Fibroblast of lung (primary cell): ENCODE measurements at places on chromosomes 16 and 17. TPM values are rescaled to one million over a fixed set of nuclear protein-coding genes. Genes with fewer than 3 reads are reported as not detected.

- peak overlapping the region; percentile 88 for H3K27ac ChIP-seq
- peak overlapping the region; percentile 89 for H3K4me3 ChIP-seq
- H3K4me1 ChIP-seq = no peaks in the 10 kb centered on the region
- H3K27me3 ChIP-seq = no peaks in the 10 kb centered on the region
- peak; percentile 59 for DNase-seq
Measured at GRCh38 chr17:54967621-54968261, 713 bp downstream of the COX11 start.

DNA sequence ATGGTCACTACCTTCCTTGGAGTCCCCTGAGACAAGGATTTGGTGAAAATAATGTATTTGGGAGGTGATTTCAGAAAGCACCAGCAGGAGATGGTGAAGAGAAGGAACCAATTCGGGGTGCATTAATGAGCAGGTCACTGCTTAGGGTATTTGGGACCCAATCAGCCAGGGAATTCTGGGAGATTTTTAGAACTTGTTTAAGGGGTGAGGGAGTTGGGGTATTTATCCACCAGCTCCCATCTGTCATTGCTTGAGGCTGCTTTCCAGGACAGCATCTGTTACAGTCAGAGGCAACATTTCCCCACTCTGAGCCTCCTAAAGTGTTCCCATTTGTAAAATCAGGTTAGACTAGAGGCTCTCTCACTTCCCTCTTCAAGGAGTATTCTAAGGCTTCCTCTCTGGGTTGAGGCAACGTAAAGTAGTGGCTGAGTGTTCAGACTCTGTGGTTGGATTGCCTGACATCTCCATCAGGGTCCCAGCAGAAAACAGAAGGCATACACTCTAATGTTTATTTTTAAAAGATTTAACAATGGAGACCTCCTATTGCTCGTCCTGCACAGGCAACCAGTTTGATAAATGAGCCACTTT is 60.9 kb downstream of the CLEC19A start:
- no peaks in the 10 kb centered on the region for H3K27me3 ChIP-seq
- DNase-seq = no peak
- H3K27ac ChIP-seq = no peak overlapping the region
- no peak overlapping the region for H3K4me3 ChIP-seq
- H3K36me3 ChIP-seq = no peaks in the 10 kb centered on the region

GRCh38 chr16:86343027-86343795 is 167.1 kb upstream of the FOXF1 start:
- H3K4me1 ChIP-seq = peaks cover 12% of the 10 kb centered on the region
- DNase-seq = peak; percentile 83
- no peak overlapping the region for H3K4me3 ChIP-seq
- no peaks in the 10 kb centered on the region for H3K27me3 ChIP-seq

- H3K36me3 ChIP-seq = no peaks in the 10 kb centered on the region
- DNase-seq = no peak
- H3K27ac ChIP-seq = no peak overlapping the region
- no peak overlapping the region for H3K4me3 ChIP-seq
Measured at GRCh38 chr16:13727943-13728342, 192.0 kb upstream of the ERCC4 start.

DNA sequence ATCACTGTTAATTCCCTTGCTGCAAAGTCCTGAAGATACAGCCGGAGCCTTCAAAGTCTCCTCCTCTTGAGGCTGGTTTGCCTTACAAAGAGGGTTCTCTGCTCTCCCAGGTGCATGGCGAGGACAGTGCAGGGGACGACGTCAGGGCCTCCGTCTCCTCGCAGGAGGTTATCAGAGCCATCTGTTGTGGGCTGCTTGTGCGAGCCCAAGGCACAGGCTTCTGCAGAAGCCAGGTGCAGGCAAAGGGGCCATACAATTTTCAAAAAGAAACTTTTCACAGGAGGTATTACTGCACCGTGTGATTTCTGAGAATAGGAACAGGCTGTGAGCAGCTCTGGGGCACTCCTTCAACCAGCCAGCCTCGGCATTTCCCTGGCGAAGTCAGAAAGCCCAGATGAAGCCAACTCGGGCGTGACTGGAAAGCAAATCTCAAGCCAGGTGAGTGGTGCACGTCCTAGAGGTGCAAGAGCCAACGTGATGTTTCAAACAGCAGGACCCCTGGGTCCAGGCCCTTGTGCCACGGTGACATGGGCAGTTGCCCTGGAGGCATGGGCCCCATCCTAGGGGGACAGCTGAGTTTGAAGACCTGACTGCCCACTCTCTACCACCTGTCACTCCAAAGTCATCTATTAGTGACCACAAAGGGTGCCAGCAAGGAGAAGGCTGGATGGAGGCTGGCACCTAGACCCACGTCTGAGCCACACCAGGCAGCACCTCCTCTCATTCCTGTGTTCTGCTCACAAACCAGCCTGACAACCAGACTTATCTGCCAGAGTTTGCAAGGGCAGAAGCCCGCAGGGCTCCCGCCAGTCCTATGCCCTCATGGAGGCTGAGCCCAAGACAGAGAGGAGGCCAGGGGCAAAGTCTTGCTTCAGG is 68.6 kb downstream of the SMPD3 start:
- no peak for DNase-seq
- H3K4me1 ChIP-seq = no peaks in the 10 kb centered on the region
- H3K36me3 ChIP-seq = no peaks in the 10 kb centered on the region
- peaks cover 12% of the 10 kb centered on the region for H3K27me3 ChIP-seq
- H3K27ac ChIP-seq = no peak overlapping the region
- H3K4me3 ChIP-seq = no peak overlapping the region

DNA sequence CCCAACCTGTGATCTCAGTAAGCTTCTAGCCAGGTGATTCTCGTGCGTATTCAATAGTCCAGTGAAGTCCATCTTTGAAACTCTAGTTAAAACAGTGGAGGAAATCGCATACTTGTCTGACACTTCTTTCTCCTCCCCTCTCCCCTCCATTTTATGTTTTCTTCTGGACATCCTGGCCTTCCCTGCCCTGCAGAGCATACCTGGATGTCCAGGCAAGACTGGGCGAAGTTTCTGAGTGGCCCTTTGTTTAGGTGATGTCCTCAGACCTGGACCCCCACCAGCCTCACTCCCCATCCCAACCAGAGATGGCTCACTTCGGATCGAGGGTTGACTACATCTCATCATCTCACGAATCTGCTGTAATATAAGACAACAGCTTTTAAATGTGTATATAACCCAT is 65.7 kb downstream of the CCDC182 start:
- no peaks in the 10 kb centered on the region for H3K4me1 ChIP-seq
- no peak overlapping the region for H3K4me3 ChIP-seq
- H3K27ac ChIP-seq = no peak overlapping the region
- DNase-seq = no peak

GRCh38 chr17:79981661-79982101 is 54.0 kb downstream of the TBC1D16 start:
- DNase-seq = no peak
- H3K27ac ChIP-seq = no peak overlapping the region
- no peaks in the 10 kb centered on the region for H3K27me3 ChIP-seq
- H3K4me1 ChIP-seq = peaks cover 3% of the 10 kb centered on the region

- H3K27ac ChIP-seq = no peak overlapping the region
- no peak for DNase-seq
- H3K4me1 ChIP-seq = no peaks in the 10 kb centered on the region
- no peak overlapping the region for H3K4me3 ChIP-seq
- no peaks in the 10 kb centered on the region for H3K36me3 ChIP-seq
- H3K27me3 ChIP-seq = no peaks in the 10 kb centered on the region
Measured at GRCh38 chr16:71873199-71873598, 10.8 kb downstream of the ZNF821 start.

- DNase-seq = no peak
- H3K27me3 ChIP-seq = no peaks in the 10 kb centered on the region
- no peaks in the 10 kb centered on the region for H3K4me1 ChIP-seq
- H3K27ac ChIP-seq = no peak overlapping the region
- no peaks in the 10 kb centered on the region for H3K36me3 ChIP-seq
Measured at GRCh38 chr16:120756-121155, 17.7 kb downstream of the NPRL3 start.

GRCh38 chr17:7393613-7394451 is 493 bp downstream of the PLSCR3 start:
- no peak for DNase-seq
- peak overlapping the region; percentile 90 for H3K27ac ChIP-seq
- peaks cover 15% of the 10 kb centered on the region for H3K36me3 ChIP-seq

- H3K4me1 ChIP-seq = no peaks in the 10 kb centered on the region
- H3K27me3 ChIP-seq = no peaks in the 10 kb centered on the region
Measured at GRCh38 chr17:1882836-1883235, 53.0 kb downstream of the RPA1 start.

- peaks cover 4% of the 10 kb centered on the region for H3K4me1 ChIP-seq
- no peak overlapping the region for H3K27ac ChIP-seq
- no peaks in the 10 kb centered on the region for H3K27me3 ChIP-seq
- no peak for DNase-seq
- no peaks in the 10 kb centered on the region for H3K36me3 ChIP-seq
Measured at GRCh38 chr17:74779948-74780400, 3.8 kb upstream of the NAT9 start.

GRCh38 chr16:54460263-54460860 is 173.8 kb upstream of the IRX3 start:
- H3K4me1 ChIP-seq = no peaks in the 10 kb centered on the region
- H3K36me3 ChIP-seq = no peaks in the 10 kb centered on the region
- no peak for DNase-seq
- no peaks in the 10 kb centered on the region for H3K27me3 ChIP-seq

- no peak overlapping the region for H3K27ac ChIP-seq
- no peaks in the 10 kb centered on the region for H3K36me3 ChIP-seq
- no peak overlapping the region for H3K4me3 ChIP-seq
- DNase-seq = no peak
- H3K27me3 ChIP-seq = peaks cover 55% of the 10 kb centered on the region
Measured at GRCh38 chr16:88939972-88940861, 36.8 kb downstream of the CBFA2T3 start.

DNA sequence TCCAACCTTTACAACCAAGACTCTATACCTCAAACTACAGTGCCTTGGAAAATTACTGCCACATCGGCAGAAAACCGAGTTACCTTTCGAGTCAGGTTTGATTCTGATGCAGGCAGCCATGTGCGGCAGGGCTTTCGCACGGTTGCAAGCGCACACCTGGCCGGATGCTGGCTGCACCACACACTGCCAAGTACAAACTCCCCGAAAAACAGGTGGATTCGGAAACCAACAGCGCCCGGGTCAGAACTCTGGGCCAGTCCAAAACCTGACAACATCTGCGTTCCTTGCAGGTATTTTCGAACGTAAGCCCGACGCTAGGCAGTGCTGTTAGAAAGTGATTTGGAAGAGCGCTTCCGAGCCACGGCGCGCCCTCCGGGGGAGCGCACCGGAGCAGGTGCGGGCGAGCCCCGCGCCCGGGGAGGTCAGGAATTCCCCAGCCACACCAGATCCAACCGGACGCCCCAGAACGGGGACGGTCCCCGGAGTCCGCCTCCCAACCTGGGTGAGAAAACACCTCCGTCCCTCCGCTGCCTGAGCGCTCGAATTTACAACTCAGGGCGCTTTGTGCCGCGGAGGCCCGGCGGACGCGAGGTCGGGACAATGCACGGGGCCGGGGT is 1.2 kb downstream of the USP7 start:
- H3K27me3 ChIP-seq = no peaks in the 10 kb centered on the region
- no peak for DNase-seq
- peaks cover 29% of the 10 kb centered on the region for H3K4me1 ChIP-seq
- peak overlapping the region; percentile 86 for H3K4me3 ChIP-seq
- peak overlapping the region; percentile 54 for H3K27ac ChIP-seq
- H3K36me3 ChIP-seq = no peaks in the 10 kb centered on the region

- H3K27me3 ChIP-seq = no peaks in the 10 kb centered on the region
- no peaks in the 10 kb centered on the region for H3K4me1 ChIP-seq
- peaks cover 5% of the 10 kb centered on the region for H3K36me3 ChIP-seq
- H3K27ac ChIP-seq = no peak overlapping the region
Measured at GRCh38 chr16:48284772-48285409, 37.6 kb upstream of the ABCC11 start.

DNA sequence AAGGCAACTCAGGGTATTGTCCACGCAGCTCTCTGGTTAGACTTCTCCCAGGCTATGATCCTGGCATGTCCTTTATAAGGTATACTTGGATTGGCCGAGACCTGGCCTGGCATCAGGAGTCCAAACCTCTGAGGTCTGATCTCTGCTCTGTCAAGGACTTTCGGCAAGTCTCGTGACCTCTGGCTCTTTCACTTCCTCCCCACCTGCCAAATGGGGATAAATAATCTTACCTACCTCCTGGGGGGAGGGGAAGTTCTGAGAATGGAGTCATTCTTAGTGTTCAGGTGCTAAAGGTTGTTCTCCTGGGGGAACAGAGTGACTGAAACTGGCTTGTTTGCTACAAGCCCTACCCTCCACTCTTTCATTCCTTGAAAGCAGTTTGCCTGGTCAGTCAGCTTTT is 7.6 kb downstream of the ATXN1L start:
- DNase-seq = no peak
- H3K27ac ChIP-seq = no peak overlapping the region
- no peaks in the 10 kb centered on the region for H3K4me1 ChIP-seq
- H3K36me3 ChIP-seq = peaks cover 17% of the 10 kb centered on the region

DNA sequence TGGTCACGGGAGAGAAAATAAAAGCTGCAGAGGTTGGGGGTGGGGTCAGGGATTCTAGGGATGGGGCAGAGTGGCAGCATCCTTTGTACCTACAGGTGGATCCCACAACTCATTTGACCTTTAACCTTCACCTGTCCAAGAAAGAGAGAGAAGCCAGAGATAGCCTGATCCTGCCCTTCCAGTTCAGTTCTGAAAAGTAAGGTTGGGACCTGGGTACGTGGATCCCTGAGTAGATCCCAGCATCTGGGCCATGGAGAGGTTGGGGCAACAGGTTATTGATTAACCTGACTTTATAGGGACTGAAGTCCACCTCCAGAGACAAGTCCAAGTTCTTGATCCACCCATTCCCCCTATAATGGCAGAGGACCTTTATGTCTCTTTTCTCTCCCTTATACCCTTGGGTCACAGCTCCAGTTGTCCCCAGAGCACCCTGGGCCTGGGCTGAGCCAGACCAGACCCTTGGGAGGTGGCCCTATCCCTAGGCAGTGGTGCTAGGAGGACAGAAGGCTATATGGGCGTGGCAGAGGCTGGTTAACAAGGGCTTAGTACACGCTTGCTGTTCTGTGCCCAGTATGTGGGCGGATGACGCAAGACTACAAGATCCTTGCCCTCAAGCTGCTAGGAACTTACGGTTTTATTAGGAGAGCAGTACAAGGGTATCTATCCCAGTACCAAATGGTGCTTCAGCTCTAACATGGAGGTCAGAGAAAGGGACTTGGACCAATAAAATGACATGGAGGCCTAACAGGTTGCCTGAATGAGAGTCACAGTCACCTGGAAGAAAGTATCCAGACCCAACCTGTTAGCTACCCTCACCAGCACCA is 3.3 kb downstream of the CLDN7 start:
- H3K4me1 ChIP-seq = no peaks in the 10 kb centered on the region
- no peaks in the 10 kb centered on the region for H3K27me3 ChIP-seq
- peaks cover 1% of the 10 kb centered on the region for H3K36me3 ChIP-seq
- DNase-seq = peak; percentile 39

- H3K4me1 ChIP-seq = peaks cover 33% of the 10 kb centered on the region
- peak; percentile 96 for DNase-seq
- no peaks in the 10 kb centered on the region for H3K27me3 ChIP-seq
- H3K27ac ChIP-seq = peak overlapping the region; percentile 89
Measured at GRCh38 chr17:692116-692515, 22.5 kb downstream of the VPS53 start.

Gene ABCC12
- not detected in 2 replicates for total RNA-seq

Gene UBB
- total RNA-seq = 2,161 and 3,188 TPM in 2 replicates

Gene TP53TG3F
- total RNA-seq = not detected in 2 replicates

Gene CSHL1
- not detected in 2 replicates for total RNA-seq

Gene GCGR
- not detected in 2 replicates for total RNA-seq

Gene CNGB1
- not detected in 2 replicates for total RNA-seq

Gene KIF2B
- total RNA-seq = not detected in 2 replicates

Gene RNF227
- total RNA-seq = 1.8 and 3.9 TPM in 2 replicates

Gene KRT20
- not detected in 2 replicates for total RNA-seq

Gene ITGAL
- total RNA-seq = not detected in 2 replicates

Gene ENGASE
- 14.9 and 15.9 TPM in 2 replicates for total RNA-seq

Gene OTOP3
- not detected in 2 replicates for total RNA-seq

Gene OR3A3
- not detected in 2 replicates for total RNA-seq

Gene ADAD2
- total RNA-seq = not detected in 2 replicates
